ENCODE measurements at places on chromosomes 3 and 15.

DNA sequence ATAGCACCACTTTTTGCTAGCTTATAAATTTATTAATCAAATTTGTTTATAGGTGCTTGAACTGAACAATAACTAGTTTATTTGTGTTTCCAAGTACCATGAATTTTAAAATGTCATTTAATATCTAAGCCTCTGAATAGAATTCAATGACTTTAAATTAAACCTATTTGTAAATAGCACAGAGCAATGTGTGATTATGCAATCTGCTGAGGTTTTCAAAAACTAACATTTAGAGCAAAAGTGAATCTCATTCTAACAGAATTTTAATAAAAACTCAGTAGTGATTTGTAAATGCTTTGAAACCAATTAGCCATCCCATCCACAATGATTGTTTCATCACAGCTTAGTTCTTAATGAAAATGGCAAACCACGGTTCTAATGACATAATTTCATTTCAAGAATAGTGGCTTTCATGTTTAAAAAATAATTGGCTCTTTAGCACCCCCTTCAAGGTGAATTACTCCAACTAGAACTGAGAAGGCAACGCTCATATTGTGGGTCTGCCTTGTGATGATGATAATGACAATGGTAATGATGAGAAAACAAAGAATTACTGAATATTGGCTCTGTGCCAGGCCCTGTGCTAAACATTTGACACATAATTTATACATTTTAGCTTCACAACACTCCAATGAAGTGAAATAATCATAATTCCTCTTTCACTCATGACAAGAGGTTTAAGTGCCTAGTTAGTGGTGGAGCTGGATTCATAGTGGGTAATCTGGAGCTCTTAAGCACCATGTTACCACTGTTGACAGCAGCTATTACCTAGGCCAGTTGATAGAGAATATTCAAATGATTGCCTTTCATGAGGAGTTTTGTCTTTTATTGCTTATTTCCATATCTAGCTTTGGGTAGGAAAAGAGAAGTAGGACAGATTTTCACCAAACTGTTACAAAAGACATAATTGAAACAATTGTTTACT is 145.7 kb downstream of the RBMS3 start:
- DNase-seq: no peak

GRCh38 chr3:64687086-64687780 is 567 bp downstream of the ADAMTS9 start:
- no peak for DNase-seq

- no peak for DNase-seq
Observed at GRCh38 chr3:122101646-122102045, 46.5 kb downstream of the CD86 start.

- no peak for DNase-seq
Observed at GRCh38 chr3:48596676-48597407, 1.7 kb upstream of the COL7A1 start.
